MM.1S (cell line): ENCODE measurements at places on chromosomes 1 and 21.

GRCh38 chr1:7430047-7430608 is 341.0 kb upstream of the VAMP3 start:
- no peak for DNase-seq

GRCh38 chr1:95716097-95716496 is 482.1 kb downstream of the RWDD3 start:
- DNase-seq, result no peak

- DNase-seq, result no peak
These were observed 39.3 kb downstream of the XKR8 start for GRCh38 chr1:27999055-27999454.

DNA sequence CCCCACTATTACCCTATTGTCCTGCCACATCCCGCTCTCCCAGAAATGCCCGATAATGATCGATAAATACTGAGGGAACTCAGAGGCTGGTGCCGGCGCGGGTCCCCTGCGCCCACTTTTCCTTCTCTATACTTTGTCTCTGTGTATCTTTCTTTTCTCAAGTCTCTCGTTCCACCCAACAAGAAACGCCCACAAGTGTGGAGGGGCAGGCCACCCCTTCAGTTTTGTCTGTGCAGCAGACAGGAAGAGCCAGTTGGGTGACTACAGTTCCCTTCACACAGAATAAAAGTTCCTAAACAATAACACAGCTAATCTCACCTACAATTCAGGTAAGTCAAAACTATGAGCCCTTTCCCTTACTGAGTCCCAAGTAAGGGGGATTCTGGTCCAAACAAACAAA is 423.7 kb downstream of the SMYD3 start:
- no peak for DNase-seq

GRCh38 chr1:240931031-240931430 is 319.1 kb upstream of the GREM2 start:
- DNase-seq, result no peak

GRCh38 chr1:20666146-20666545 is 5.0 kb upstream of the DDOST start:
- DNase-seq, result no peak

DNA sequence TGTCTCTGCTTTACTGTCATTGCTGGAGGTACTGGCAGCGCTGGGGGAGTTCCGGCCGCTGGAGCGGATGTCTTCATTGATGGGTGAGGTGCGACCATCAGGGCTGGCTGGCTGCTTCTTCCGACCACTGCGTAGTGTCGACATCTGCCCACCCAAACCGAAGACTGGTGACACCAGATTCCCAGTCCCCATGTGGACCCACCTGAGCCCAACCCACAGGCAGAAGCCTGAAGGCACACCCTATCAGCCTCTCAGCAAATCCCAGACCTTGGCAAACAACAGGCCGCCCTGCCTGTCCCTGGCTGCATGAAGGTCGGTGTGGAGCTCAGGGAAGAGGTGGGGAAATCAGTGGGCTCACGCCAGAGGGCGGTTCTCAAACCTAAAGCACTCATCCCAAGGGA is 44.8 kb downstream of the SLC45A1 start:
- no peak for DNase-seq

DNA sequence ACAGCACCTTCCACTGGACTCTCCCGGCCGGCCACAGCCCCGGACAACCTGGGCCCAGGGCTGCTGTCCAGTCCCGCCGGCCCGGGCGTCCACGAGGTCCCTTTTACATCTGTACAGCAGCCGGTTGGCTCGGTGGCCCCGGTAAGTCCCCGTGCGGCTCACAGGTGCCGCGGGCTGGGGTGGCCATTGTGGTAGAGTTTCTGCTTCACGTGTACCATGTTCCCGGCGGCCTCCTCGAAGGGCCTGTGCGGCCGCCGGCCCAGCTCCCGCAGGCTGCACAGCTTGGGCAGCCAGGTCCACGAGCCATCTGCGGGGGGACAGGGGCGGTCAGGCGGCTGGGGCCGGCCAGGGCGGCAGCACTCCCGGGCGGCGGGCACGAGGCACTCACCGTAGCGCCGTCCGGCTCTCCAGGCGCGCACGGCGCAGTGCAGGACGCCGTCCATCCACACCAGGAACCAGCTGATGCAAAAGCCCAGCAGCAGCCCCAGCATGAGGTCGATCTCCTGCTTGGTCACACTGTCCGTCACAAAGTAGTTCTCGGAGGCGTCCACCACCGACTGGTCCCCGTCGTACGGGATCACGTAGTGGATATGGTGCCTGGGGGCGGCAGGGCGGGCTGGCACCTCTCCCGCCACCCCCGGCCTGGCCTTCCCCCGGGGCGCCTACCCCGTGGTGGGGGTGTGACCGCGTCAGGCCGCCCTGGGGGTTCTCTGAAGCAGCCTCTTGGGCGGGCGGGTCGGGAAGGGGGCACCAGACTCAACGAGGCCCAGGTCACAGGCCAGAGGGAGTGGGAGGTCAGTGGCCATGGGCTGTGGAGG is 5.0 kb downstream of the TMEM240 start:
- no peak for DNase-seq

- DNase-seq, result no peak
These were observed 199.4 kb upstream of the DAB1 start for GRCh38 chr1:57623039-57623790.

DNA sequence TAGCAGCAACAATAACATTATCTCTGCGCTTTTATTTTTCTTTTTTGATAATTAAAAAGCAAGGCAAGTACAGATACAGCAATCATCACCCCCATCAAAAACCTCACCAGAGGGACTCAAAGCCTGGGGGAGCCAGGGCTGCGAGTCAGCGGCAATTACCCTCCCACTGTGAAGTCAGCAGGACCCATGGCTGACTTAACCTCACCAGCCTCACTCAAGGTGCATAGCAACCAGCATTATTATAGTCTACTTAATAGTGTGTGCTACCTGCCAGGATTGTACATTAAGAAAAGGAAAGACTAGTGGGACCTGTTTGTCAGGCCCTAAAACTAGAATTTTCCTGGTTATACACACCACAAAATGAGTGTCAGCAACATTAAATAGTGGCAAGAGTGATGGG is 28.9 kb upstream of the SERBP1 start:
- DNase-seq, result no peak

- DNase-seq, result no peak
These were observed 28.2 kb upstream of the FMO1 start for GRCh38 chr1:171220081-171220420.

GRCh38 chr1:1435106-1435903 is at the start of gene VWA1:
VWA1 (plus strand) TSS chr1:1435690; CDS start chr1:1435749, 59 bp downstream.
- DNase-seq, result no peak

GRCh38 chr21:37514038-37514667 is 147.6 kb downstream of the DYRK1A start:
- no peak for DNase-seq

- no peak for DNase-seq
These were observed 35.3 kb downstream of the BEND5 start for GRCh38 chr1:48741380-48741779.

GRCh38 chr21:45002381-45003204 is 62.8 kb downstream of the SLX9 start:
- DNase-seq, result no peak

DNA sequence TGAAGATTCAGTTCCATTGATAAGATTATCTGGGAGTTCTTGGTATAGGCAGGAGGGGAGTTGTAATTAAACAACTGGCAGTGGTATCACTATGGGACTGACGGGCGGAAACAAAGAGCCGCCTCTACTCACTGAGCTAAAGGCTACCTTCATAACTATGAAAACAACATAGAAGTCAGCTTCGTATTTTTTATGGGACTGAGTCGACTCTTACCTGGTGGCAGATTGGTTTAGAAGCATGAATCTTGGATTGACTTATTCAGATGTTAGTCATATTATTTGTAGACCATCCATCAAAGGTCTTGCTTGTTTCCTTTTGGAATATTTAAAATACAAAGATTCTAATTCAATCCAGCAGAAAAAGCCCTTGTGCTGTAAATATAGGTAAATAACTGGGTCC is 6.3 kb upstream of the HHIPL2 start:
- DNase-seq, result no peak
